ENCODE measurements at places on chromosomes 5 and 9.

DNA sequence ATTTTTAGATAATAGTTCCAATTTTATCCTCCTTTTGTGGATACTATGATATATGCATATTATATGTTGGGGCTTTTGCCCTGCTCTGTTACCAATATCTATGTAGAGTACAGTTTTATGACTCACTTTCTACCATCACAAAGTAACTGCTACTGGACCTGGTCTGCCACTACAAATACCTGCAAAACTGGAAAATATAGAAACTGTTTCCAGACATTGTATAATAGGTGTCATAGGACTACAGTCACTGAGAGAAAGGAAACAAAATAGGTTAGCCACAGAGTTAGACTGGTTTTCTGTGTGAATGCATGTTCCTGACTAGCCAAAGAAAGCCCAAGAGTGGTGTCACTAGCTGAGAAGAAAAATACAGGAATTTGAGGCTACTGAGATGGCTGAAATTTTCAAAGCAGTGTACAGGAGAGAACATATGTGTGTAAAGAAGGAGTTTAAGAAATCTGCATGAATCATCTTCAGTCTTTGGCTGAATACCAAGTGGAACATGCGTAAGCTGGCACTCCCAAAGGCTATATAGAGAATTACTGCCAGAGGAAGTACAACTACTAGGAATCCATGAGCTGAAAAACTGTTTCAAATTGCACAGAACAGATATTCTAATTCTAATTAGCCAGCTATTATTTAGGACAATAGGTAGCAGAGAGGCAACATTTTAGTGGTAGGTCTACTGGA lies 29.0 kb upstream of the FAM174A start:
- DNase-seq = no peak

DNA sequence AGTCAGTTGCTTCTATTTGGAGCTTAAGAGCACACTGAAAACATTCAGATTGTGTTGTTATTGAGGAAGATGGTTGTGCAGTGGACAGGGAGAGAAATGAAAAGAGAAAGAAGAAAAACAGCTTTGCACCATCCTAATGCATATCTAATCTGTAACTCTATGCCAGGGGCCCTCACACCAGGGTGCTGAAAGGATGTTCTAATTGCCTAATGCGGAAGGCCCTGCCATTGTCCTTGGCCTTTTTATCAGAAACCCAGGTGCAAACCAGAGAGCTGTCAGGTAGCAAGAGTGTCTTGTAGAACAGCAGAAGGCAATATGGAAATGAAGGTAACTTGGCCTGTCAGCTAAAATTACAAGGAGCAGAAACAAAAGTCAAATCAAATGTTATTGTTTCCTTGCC lies 384.5 kb upstream of the PIK3R1 start:
- no peak for DNase-seq

- DNase-seq = no peak
These were observed 212.0 kb downstream of the DMRT2 start for GRCh38 chr9:1261879-1262766.

GRCh38 chr9:124495126-124496074 lies 11.8 kb downstream of the NR5A1 start:
- DNase-seq = no peak

- DNase-seq = no peak
These were observed 29.9 kb upstream of the MYOT start for GRCh38 chr5:137837491-137838394.

DNA sequence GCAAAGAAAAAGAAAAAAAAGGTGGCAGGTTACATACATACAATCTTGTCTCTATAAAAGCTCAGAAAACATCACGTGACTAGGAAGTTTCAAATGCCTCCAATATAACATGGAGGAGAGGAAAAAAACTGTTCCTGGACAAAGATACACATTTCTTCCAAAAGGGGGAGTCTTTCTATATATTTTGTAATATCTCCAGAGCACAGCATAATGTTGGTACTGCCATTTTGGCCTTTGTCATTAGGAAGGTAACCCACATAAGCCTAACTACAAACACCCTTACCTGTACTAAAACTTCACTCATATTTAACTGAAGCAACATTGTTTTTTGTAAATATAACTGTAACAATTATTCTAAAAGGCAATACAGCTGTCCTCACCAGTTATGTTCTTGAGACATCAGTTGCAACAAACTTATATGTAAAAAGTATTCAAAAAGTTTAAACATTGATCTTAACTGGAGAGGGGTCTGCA lies 1.2 kb upstream of the BTF3 start:
- no peak for DNase-seq

DNA sequence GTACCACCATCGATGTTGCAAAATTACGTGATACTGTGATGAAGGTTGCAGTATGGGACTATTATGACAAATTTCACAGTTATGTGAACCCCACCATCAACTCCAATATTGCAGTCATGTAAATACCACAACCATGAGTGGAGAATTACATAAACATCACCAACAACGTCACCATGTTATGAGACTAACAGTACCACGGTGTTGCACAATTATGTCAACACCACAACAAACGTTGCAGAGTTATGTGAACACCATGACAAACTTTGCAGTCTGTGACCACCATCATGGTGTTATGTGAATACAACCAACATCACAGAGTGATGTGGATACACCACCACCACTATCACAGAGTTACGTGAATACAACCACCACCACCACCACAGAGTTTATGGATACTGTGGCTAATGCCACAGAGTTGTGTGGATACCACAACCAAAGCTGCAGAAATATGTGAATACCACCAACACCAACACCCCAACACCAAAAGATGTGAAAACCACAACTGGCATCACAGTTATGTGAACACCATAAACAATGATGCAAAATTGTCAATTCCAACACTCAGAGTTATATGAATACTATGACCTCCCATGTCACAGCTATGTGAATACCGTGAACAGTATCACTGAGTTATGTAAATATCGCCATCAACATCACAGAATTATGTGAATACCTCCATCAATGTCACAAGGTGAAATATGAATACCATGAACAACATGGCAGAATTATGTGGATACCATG lies 62.4 kb downstream of the SHC3 start:
- no peak for DNase-seq

GRCh38 chr5:174698156-174698555 lies 26.2 kb upstream of the MSX2 start:
- DNase-seq = no peak

DNA sequence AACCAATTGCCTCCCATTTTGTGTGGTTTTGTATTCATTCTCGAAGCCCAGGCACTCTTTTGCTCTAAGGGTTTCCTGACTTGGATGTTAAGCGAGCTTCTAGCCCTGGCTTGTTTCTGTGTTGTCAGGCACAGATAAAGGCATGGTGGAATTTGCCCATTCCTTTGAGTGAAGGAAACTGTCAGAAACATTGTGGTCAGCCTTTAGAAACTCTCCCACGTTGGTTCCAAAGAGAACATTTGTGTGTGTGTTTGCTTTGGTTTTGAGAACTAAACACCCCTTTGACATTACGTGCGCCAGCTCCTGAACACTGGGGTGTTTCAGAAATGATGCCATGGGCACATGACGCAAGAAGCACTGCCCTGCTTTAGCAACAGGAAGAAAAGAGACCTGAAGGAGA lies 320.9 kb downstream of the NTRK2 start:
- peak; percentile 39 for DNase-seq

- DNase-seq = no peak
These were observed 310.9 kb downstream of the BNC2 start for GRCh38 chr9:16559418-16560188.

DNA sequence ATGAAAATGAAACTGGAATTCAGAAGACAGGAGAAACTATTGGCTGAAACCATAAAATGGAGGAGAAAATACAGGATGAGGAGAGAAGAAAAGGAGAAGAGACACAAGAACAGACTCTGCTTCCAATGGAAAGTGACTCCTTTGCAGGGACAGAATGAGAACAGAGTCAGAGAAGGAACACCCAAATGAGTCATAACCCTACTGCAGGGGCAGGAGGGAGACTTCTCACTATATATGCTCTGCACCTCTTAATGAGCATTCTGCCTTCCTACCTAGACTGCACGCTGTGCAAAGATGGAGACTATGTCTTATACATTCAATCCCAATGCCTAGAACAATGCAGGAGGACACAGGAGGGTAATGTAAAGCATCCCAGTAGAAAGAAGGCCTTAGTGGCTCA lies 2.1 kb downstream of the SAXO1 start:
- no peak for DNase-seq

DNA sequence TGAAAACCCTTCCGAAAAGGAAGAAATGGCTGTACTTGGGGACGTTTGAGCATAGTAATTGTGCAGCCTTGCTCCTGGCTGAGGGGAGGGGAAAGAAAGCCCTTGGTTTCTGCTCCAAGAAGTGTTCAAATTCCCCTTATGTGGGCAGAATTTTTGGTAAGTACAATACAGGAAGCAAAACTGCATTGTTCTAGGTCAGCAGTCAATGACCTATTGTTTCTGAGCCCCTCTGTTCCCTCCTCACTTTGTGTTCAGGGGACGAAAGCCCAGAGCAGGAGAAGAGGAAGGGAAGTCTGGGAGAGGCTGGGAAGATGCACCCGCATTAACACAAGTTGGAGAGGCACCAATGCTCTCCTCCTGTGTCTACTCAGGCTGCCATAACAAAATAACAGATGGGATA lies 11.9 kb downstream of the BASP1 start:
- no peak for DNase-seq

- DNase-seq = no peak
These were observed 54.5 kb upstream of the FST start for GRCh38 chr5:53425687-53426511.

DNA sequence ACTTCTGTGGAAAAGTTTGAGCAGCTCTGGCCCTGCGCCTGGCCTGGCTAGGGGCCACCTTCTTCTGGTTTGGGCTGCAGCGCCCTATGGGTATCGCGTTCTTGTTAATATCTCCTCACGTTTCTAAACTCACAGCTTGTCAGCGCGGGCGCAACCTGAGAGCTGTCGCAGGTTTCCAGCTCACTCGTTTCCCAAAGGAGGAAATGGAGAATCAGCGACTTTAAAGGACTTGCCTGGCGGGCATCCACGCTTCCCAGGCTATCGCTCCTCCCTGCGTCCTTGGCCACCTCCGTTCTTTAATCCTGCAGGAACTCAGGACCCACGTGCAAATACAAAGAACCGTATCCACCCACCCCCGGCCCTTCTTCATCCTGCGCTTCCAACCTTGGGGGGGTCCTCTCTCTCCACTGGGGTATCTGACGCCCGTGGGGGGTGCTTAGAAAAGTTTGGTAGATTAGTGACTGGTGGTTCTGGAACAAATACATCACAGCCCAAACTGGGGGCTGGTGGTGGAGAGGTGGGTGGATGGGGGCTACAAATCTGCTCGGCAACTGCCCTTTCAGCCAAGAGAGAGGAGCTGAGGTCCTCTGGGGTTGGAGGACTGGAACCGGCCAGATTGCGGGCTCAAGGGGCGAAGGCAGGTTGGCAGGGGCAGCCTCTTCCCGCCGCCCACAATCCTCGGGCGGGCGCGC lies 578 bp upstream of the PSAT1 start:
- no peak for DNase-seq

DNA sequence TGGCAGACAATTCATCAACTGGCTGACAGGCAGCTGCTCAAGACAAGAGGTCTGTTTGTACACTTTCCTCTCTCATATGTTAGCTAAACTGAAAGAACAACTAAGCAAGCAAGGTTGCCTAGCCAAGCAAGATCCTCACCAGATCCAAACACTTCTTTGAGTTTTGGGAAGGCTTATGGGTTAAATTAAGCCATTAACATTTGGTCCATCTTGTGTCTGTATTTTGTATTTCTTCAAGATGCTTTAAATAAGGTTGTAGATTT lies 170.4 kb upstream of the RAI14 start:
- no peak for DNase-seq

DNA sequence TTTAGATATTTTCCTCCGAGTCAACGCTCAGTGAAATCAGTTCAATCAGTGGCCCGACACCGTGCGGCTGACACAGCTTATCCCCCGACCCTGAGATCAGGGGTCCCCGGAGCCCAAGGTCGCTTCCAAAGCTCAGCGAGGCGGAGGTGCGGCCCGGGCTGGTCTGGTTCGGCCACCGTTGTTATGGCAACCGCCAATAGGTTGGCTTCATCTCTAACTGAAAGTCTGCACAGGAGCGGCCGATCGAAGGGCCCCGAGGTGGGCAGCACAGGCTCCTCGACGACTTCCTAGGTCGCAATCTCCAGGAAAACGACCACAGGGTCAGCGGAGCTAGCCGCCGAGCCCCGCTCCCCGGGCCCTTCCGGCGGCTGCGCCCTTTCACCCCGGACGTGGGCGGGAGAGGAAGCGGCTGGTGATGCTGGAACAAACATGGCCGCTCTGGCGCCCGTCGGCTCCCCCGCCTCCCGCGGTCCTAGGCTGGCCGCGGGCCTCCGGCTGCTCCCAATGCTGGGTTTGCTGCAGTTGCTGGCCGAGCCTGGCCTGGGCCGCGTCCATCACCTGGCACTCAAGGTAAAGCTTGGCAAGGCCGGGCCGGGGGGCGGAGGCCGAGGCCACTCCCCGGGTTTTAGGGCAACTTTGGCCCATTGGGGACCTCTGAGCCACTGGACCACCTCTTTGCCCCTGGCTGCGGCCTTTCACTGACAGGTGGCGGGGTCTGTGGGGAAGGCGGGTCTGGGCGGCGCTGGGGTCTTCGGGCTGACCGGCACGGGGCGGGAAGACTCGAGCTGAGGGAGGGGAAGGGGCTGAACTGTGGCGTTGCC lies at the start of gene GPR107:
Gene GPR107 (plus strand): TSS at position 403 of the 821 bp plus-strand sequence. CDS start 27 bp downstream, at position 430.
- DNase-seq = peak; percentile 7

- DNase-seq = no peak
These were observed 354.9 kb downstream of the KIF4B start for GRCh38 chr5:155368490-155368889.

DNA sequence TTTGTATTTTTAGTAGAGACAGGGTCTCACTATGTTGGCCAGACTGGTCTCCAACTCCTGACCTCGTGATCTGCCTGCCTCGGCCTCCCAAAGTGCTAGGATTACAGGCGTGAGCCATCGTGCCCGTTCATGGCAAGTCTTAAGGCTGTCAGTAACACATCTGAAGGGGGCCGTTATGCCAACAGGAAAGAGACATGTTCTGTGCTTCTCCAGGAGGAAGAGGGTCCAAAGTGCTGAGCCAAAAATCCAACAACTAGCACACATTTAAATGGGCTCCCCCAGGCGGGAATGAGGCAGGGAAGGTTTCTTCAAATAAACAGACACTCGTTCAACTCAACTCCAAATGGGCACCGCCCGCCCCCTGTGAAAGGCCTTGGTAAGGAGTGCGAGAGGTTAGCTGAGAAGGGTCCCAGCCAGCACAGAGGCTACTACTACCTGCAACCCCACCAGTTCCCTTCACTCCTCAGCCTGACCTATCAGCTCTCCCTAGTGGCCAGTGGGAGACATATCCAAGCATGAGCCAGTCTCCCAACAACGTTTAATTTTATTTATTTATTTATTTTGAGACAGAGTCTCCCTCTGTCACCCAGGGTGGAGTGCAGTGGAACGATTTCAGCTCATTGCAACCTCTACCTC lies 84.1 kb upstream of the DMRT1 start:
- no peak for DNase-seq

- no peak for DNase-seq
These were observed 94.3 kb downstream of the PBX3 start for GRCh38 chr9:125841444-125841843.

- no peak for DNase-seq
These were observed 80.8 kb downstream of the TLE4 start for GRCh38 chr9:79652598-79652997.
